ENCODE measurements at places on chromosomes 12 and 14. TPM values are rescaled to one million over a fixed set of nuclear protein-coding genes. Genes with fewer than 3 reads are reported as not detected.

The CACNA1C gene
- 20.9 TPM for total RNA-seq

The ALX1 gene
- not detected for total RNA-seq

The ENDOU gene
- total RNA-seq: not detected

The PLA2G1B gene
- total RNA-seq: 0.64 TPM

The CD69 gene
- 0.64 TPM for total RNA-seq
